GM03348 (cell line): ENCODE measurements at places on chromosomes 13 and 19.
A peak's percentile ranks its signal among the peaks of the same experiment; 100 is the strongest.

DNA sequence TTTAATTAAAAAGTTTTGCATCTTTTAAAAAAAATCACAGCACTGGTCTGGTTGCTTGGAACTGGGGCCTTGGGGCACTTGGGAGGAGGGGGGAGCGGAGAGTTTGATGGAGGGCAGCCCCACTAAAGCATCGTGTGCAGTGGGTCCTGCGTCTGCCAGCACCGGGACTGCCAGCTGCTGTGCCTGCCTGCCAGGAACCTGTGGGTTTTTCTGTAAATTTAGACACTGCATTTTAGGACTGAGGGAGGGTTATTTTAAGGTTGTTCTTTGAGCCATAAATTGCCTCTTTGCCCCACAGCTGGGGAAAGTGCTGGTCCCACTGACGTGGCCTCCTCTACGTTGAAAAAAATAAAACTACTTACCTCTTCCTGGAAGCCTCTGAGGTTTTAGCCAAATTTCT is 2.9 kb downstream of the KLF2 start:
- no peak for DNase-seq

DNA sequence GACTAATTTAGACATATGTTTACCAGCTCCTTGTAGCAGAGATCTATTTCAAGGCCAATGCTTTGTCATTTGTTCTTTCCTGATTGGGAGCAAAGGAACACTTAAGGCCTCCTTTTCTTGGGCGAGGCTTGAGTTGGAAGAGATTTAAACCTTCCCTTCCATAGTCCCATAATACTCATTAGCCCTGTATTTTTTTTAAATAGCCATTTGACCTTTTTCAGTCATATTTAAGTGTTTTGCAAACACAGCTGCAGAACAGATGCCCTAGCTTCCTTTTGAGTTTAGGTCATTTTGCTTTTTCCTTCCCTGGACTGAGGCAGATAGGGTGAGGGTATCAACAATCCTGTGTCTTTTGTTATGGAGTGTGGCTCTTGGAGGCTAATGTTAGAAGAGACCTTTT is 198.3 kb downstream of the NBEA start:
- DNase-seq = no peak

DNA sequence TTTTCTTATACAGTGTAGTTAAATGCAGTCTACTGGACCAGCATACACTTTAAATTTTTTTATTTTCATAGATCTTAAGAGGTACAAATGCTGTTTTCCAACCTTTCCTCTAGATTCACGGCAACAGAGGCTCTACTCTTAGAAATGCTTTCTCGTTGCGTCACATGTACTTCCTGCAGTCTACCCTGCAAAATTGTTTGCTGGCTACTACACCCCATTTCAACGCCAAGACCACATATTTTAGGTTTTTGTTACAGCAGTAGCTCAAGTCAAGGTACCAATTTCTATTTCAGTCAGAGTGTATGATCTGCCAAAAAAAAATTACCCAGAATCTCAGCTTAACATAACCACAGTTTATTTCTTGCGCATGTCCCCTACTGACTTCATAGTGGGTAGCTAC is 94.1 kb downstream of the TNFSF13B start:
- no peak for DNase-seq

DNA sequence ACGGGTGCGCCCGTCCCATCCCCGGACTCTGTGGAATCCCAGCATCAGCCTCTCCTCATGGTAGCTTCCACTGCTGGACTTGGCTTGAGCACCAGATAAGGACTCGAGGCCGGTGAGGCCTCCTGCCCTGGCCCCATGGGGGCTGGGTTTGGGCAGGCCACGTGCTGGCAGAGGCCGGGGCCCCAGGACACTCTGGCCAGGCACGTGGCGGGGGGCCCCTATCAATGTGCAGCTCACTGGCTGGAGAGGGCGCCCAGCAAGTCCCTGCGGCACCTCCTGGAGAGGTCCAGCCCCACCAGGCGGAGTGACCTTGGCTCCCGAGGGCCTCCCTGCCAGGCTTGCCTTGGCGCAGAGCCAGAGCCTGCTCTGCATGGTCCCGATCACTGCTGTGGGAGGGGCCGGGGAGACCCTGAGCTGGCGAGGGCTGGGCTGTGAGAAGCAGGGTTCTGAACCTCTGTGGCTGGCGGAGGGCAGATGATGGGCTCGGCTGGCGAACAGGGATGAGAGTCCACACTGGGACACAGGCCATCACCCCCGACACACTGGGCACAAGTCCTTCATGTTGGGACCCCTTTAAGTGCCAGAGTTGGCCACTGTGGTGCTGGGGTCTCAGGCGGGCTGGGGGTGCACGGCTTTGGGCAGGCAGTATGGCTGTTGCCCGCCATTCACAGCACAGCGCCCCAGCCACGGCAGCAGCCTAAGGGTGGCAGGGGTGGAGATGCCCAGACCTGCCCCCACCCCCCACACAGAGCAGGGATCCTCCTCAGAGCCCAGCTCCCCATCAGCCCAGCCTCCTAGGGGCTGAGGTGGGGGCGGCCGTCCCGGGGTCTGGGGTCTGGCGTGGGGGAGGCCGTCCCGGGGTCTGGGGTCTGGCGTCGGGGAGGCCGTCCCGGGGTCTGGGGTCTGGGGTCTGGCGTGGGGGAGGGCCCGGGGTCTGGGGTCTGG is 19.1 kb downstream of the CEBPG start:
- DNase-seq = no peak

DNA sequence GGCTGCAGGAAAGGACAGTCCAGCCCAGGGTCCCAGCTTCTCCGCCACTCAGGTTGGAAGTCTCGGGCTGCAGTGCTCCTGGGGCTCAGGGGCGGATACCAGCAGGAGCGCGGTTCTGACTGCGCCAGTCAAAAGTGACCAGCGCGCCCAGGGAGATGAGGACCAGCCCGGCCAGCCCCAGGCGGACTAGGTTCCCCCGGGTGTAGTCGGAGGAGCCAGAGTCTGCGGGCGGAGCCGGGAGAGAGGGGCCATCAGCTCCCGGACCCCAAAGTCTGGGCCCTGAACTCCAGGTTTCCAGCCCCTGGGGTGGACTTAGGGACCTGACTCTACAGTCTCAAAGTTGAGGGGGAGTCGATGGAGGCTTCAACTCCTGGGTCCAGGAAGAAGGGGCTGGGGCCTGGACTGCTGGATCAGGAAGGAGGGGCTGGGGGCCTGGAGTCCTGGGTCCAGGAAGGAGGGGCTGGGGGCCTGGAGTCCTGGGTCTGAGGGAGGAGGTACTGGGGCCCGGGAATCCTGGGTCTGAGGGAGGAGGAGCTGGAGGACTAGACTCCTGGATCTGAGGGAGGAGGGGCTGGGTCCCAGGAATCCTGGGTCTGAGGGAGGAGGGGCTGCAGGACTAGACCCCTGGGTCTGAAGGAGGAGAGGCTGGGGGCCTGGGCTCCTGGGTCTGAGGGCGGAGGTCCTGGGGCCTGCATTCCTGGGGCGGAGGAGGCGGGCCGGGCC is 5.3 kb downstream of the OSCAR start:
- DNase-seq = no peak

GRCh38 chr19:13079542-13079986 is 23.1 kb downstream of the LYL1 start:
- peak; percentile 79 for DNase-seq

DNA sequence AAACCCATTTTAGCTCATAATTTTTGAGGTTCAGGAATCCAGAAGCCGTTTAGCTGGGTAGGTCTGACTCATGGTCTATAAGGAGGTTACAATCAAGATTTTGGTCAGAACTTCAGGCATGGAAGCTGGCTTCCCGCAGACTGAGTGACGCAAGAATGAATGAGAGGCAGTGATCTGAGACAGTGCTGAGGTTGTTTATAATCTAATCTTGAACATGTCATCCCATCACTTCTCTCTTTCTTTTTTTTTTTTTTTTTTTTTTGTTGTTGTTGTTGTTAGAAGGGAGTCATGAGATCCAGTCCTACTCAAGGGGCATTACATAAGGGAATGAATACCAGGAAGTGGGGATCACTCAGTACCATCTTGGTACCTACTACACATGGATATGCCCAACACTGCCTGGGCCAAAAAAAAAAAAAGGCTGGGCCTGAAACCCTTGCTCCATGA is 217.4 kb downstream of the DLEU7 start:
- peak; percentile 61 for DNase-seq
